IMR-90 (cell line): ENCODE measurements at places on chromosomes 3 and 15.
A peak's percentile ranks its signal among the peaks of the same experiment; 100 is the strongest.

GRCh38 chr3:152400887-152401286 is 132.2 kb downstream of the MBNL1 start:
- DNase-seq = peak; percentile 94

GRCh38 chr3:192467230-192468140 is 259.9 kb downstream of the FGF12 start:
- DNase-seq = peak; percentile 34

DNA sequence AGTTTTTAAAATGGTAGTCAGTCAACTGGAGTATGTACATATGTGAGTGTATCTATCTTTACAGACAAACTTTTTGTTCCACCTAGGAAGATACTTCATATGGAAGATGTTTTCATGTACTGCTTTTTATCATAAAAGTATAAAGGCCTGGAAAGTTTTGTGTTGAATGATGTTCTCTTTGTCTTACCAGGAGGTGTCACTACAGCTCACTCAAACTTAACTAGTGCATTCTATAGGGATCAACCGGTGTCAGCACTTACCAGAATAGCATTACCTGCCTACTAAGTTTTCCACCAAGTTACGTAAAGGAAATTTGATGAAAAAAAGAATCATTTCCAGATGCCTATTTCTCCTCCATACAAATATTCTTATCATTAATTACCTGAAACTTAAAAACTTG is 522.6 kb upstream of the SEMA6D start:
- DNase-seq = peak; percentile 66

GRCh38 chr3:58742239-58742638 is 75.7 kb upstream of the FAM3D start:
- no peak for DNase-seq

DNA sequence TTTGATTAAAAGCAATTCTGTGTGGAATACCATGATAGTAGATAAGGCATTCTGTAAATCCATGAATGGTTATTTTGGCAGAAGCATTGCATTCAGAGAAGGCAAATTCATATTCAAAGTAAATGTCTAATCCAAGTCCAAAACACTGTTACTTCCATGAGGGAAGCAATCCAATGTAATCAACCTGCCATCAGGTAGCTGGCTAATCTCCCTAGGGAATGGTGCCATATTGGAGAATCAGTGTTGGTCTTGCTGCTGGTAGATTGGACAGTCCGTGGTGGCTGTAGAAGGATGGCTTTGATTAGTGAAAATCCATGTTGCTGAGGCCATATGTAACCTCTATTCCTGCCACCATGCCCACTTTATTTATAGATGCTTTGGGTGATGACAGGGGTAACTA is 72.1 kb upstream of the TNIK start:
- no peak for DNase-seq

GRCh38 chr15:63999177-63999576 is 47.1 kb downstream of the DAPK2 start:
- DNase-seq = no peak
